Stimulated activated CD4-positive, alpha-beta T cell treated with anti-CD3 and anti-CD28 coated beads, Interleukin-2, amount 100 ng/mL, for 4 hours (primary cell): ENCODE measurements at places on chromosomes 6 and 20.

DNA sequence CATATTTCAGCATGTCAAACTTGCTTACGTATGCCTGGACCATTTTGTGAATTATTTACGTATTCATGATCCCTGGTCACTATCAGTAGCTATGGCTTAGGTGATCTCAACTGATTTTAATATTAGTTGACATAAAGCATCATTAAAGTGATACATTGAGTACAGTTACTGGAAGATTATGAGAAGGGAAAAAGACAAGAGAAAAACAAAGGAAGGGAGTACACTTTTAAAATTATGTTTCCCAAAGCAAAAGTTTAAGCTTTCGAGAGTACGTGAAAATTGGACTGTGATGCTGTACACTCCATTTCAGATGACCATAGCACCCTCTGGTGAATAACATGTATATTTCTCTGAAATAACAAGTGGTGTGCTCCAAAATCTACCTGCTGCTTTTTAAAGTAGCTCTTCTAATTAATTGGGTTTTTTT is 215.0 kb upstream of the HSF2 start:
- no peak for DNase-seq

DNA sequence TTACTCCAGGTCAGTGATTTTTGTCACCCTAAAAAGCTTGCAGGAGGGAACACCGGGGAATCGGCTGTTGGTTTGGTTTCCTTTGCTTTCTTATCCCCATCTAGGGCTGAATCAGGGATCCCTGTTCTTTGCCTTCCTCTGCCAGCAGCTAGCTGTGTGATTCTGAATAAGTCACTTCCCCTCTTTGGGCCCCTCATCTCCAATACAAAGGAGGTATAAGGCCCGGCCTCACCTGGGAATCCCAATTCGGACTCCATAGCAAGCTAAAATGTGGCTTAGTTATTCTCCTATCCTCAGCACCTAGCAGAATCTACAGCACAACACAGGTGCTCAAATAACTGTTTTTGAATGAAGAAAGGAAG is 18.5 kb upstream of the ARMC12 start:
- DNase-seq: no peak

DNA sequence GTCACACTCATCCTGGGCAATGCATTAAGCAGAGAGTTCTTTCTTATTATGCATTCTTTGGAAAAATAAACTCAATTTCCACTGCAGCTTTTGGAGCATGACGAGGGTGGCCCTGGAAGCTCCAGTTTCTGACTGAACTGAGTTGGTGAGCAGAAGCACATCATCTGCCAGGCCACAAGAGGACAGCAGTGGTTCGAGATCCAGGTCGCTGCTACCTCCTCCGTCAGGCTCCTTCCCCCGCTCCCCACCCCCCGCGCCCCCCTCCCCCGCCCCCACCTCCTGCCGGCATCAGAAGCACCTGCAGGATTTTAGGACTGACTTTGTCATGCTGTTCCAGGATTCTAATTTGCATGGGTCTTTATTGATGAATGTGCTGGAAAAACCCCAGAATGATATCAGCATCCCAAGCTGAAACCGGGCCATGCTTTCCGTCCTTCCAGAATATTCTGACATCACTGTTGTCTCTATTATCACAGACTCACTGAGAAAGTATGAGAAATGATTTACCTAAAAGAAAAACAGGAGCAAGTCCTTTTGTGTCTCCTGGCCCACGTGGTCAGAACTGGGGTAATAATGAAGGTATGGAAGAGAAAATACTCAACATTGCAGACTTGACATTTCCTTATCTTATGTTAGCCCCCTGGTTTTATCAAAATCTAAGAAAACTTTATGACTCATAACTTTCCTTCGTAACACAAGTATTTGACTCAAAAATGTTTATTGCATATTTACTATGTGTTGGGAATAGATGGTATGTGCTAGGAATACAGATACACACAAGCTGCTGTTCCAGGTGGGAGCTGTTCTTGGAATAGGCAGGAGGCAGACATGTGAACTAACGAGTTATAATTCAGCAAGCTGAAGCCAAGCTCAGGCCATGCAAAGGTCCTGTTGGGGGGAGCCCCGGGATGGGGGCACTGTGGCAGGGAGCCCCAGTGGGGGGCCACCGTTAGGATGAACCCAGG is 220.2 kb upstream of the EXOC2 start:
- no peak for DNase-seq

- no peak for DNase-seq
Observed at GRCh38 chr20:19016140-19016497, 196.3 kb upstream of the SLC24A3 start.

DNA sequence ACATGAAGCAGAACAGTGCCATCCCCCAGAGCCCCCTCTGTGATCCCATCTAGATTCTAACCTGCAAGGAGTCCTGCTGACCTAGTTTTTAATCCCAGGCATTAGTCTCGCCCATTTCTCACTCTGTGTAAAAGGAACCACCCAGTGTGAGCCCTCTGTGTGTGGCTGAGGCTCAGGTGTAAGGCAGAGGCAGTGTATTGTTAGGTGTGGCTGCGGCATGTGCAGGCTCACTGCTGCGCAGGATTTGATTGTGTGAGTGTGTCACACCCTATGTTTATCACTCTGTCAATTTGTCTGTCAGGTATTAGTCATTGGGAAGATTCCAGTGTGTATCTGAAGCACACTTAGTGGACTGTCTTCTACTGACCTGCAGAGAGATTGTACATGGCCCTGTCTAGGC is 13.7 kb upstream of the CST8 start:
- DNase-seq: no peak

- DNase-seq: no peak
Observed at GRCh38 chr20:54284928-54285704, 77.2 kb downstream of the PFDN4 start.

DNA sequence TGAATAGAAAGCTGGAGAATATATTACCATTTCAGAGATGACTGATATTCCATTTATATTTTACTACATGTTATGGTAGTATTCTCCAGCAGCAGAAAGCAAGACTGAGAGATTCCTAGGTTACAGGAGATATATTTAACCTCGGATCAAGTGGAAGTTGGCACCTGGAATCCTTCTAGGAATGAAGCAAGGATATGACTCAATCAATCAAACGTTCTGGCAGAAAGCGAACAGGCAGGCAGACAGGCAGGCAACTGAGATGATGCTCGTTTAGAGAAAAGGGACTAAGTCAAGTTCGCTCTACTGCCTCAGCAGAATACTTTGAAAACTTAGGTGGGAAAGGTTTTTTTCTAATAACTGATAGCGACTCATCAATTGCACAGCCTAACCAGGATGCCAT is 46.2 kb downstream of the PAK5 start:
- no peak for DNase-seq

- no peak for DNase-seq
Observed at GRCh38 chr6:35386989-35387388, 44.6 kb downstream of the PPARD start.

- no peak for DNase-seq
Observed at GRCh38 chr6:34555007-34555322, 1.2 kb downstream of the SPDEF start.

- no peak for DNase-seq
Observed at GRCh38 chr6:44012078-44012493, 115.2 kb downstream of the MRPL14 start.

- no peak for DNase-seq
Observed at GRCh38 chr6:166529586-166529985, 56.9 kb downstream of the RAMACL start.

DNA sequence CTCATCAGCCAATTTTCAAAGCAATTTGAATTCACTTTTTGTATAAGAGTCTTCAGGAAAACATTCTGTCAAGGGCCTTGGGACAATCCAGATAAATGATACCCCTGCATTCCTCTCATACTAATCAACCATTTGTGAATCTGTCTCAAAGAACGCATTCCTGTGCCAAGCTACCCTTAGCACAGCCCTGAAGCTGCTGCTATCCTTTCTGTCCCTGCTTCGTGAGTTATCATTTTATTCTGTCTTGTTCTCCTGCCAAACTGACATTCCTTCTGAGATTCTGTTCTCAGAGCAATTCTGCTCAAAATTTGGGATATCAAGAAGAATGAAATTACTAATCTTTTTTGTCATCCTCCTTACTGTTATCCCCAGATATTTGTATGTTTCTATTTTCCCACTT is 213.9 kb upstream of the STXBP5 start:
- no peak for DNase-seq

GRCh38 chr20:63536997-63537524 is at the start of gene PTK6:
TSS of gene PTK6 (minus strand) at chr20:63537376. CDS start at chr20:63537314, 62 bp downstream.
- no peak for DNase-seq

DNA sequence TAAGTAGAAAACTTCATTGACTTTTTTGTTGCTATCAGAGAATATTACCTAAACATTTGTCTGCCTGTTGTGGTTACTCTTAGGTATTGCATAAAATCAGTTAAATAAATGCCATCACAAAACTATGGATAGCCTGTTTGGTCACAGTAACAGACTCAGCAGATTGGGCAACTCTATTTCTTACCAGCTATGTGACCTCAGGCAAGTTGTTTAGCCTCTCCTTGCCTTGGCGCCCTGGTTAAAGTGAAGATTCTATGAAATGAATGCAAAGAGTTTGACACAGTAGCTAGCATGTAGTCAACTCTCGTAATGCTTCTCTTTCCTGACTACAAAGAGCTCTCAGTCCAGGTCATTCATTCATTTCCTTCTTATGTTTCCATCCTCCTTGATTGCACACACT is 82.5 kb upstream of the ID4 start:
- DNase-seq: no peak

DNA sequence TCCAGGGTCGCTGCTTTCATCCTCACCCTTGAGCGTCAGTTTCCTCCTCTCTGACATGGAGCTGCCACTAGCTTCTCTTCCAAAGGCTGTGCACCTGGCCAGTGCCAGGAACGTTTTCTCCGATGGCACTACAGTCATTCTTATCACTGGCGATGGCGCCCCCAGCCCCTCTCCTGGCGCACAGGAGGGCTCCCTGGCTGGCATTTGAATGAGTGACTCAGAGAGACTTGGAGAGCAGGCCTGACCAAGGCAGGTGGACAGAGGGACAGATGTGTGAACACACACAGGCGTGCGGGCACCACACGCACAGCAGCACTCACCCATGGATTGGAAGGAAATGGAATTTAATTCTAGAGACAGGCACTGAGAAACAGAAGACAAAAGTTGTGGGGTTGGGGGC is 77.6 kb downstream of the SRC start:
- DNase-seq: no peak

GRCh38 chr6:41487860-41488432 is 58.2 kb upstream of the FOXP4 start:
- no peak for DNase-seq

GRCh38 chr6:72646604-72647485 is 25.0 kb downstream of the KCNQ5 start:
- DNase-seq: no peak

- DNase-seq: no peak
Observed at GRCh38 chr6:145135702-145136101, 599.6 kb downstream of the EPM2A start.
